ENCODE measurements at places on chromosomes 5 and 9.

- no peak for DNase-seq
These were observed 9.7 kb downstream of the NFIB start for GRCh38 chr9:14304259-14304658.

GRCh38 chr9:127915325-127915752 lies 1.5 kb downstream of the ST6GALNAC4 start:
- no peak for DNase-seq

- no peak for DNase-seq
These were observed 14.1 kb downstream of the POLR3G start for GRCh38 chr5:90488791-90489190.

DNA sequence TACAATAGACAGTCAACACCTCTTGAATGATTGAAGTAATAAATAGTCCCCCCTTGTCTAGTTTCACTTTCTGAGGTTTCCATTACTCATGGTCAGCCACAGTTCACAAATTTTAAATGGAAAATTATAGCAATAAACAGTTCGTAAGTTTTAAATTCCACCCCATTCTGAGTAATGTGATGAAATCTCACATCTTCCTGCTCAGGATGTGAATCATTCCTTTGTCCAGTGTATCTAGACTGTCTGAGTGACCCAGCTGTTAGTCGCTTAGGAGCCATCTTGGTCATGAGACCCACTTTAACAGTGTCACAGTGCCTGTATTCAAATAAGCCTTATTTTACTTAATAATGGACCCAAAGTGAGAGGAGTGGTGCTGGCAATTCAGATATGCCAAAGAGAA lies 311.6 kb upstream of the PRR16 start:
- DNase-seq, result no peak

DNA sequence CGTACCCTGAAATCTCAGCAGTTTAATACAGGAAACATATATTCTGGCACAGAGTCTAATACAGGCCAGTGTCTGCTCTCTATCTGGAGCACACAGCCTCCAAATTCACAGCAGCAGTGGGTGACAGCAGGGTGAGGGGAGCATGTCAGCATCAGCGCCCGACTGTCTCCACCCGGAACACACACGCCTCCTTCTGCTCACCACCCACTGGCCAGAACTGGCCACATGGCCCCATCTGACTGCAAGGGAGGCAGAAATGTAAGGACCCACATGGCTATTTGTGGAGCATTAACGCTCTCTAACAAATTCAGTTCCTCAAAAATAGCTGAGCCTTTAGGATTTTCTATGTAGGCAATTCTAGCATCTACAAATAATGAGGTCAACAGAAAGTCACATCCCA lies 24.6 kb downstream of the UBE2QL1 start:
- no peak for DNase-seq
